ENCODE measurements at places on chromosomes 11 and 22. TPM values are rescaled to one million over a fixed set of nuclear protein-coding genes. Genes with fewer than 3 reads are reported as not detected.

- no peaks in the 10 kb centered on the region for H3K36me3 ChIP-seq
- no peak for DNase-seq
- H3K27me3 ChIP-seq: no peaks in the 10 kb centered on the region
- H3K27ac ChIP-seq: peak overlapping the region; percentile 77
- H3K4me3 ChIP-seq: peak overlapping the region; percentile 86
These were observed 1.3 kb downstream of the FAR1 start for GRCh38 chr11:13669544-13670488.

GRCh38 chr11:130318031-130318673 lies 3.4 kb upstream of the ZBTB44 start:
- peaks cover 12% of the 10 kb centered on the region for H3K4me1 ChIP-seq
- DNase-seq: no peak

DNA sequence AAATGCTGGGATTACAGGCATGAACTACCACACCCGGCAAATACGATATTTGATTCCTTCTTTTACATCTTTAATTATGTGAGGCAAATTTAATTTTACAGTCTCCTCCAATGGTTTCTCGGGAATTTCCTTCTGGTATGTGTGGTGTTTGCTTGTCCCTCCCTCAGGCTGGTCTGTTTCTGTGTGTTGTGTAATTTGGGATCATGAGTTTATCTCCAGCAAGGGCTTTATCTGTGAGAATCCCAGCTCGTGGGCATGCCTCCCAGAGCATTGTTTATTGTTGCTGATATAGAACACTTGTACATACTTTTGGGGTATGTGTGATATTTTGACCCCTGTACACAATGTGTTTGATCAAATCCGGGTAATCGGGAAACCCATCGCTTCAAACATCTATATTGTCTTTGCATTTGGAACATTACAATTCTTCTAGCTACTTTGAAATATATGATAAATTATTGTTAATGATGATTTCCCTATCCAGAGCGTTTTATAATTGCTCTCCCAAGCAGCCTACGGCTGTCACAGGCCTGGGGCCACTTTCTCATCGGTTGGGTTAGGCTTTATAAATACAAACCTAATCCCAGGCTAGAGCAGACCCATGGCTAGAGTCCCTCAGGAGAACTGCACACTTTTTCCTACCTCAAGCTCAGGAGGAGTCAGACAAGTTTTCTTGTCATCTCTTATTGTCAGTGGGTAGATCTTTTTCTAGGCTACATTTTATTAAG lies 15.0 kb upstream of the PRR5 start:
- no peaks in the 10 kb centered on the region for H3K36me3 ChIP-seq
- no peaks in the 10 kb centered on the region for H3K27me3 ChIP-seq
- no peaks in the 10 kb centered on the region for H3K4me1 ChIP-seq
- no peak for DNase-seq
- H3K4me3 ChIP-seq: no peak overlapping the region
- no peak overlapping the region for H3K27ac ChIP-seq

- H3K27ac ChIP-seq: no peak overlapping the region
- H3K4me3 ChIP-seq: no peak overlapping the region
- DNase-seq: no peak
- no peaks in the 10 kb centered on the region for H3K4me1 ChIP-seq
These were observed 32.4 kb downstream of the POU2F3 start for GRCh38 chr11:120272303-120272702.

- no peak overlapping the region for H3K4me3 ChIP-seq
- H3K36me3 ChIP-seq: no peaks in the 10 kb centered on the region
- H3K27ac ChIP-seq: no peak overlapping the region
- no peak for DNase-seq
- no peaks in the 10 kb centered on the region for H3K4me1 ChIP-seq
These were observed 288.7 kb upstream of the CTSC start for GRCh38 chr11:88626216-88626615.

GRCh38 chr11:95337972-95338429 lies 107.0 kb upstream of the SESN3 start:
- H3K27ac ChIP-seq: peak overlapping the region; percentile 64
- H3K27me3 ChIP-seq: no peaks in the 10 kb centered on the region
- DNase-seq: no peak
- H3K4me3 ChIP-seq: no peak overlapping the region
- no peaks in the 10 kb centered on the region for H3K36me3 ChIP-seq
- no peaks in the 10 kb centered on the region for H3K4me1 ChIP-seq

DNA sequence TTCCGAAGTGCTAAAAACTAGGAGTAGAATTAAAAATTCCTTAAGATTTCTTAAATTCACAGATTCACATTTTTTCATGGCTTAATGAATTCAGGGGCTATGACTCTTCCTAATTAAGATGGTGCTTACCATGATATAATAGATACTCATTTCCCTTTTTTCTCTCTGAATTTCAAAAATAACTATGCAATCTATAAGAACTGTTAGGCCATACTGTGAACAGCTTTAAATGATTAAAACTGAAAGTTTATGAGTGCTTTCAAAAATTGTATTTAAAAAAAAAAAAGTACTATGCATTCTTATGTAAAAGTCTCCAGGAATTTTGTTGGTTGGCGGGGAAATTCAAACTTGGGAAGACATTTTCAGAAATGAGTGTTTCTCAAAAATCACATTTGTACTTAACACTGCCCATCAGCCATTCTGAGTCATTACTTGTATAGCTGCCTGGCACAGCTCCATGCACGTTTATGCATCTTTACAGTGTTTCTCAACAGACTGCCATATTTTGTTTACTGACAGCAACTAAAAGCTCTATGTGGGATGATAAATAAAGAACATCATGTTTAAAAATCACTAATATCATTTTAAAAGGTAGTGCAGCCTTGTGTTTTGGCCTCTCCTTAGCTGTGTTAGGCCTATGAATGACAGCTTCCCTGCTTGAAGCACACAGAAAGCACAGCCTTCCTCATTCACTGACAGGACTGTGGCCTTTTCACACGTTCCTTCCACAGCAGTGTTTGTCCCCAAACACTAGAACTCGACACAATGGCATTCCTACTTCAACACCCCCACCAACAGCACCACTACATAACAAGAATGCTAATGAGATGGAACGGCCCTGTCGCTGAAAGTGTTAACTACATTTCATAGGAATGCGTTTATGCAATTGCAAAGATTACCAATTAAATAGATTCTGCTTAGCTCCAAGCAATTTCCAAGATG lies 131.4 kb downstream of the DCDC1 start:
- H3K36me3 ChIP-seq: no peaks in the 10 kb centered on the region
- no peak overlapping the region for H3K27ac ChIP-seq
- no peaks in the 10 kb centered on the region for H3K27me3 ChIP-seq
- H3K4me3 ChIP-seq: no peak overlapping the region

DNA sequence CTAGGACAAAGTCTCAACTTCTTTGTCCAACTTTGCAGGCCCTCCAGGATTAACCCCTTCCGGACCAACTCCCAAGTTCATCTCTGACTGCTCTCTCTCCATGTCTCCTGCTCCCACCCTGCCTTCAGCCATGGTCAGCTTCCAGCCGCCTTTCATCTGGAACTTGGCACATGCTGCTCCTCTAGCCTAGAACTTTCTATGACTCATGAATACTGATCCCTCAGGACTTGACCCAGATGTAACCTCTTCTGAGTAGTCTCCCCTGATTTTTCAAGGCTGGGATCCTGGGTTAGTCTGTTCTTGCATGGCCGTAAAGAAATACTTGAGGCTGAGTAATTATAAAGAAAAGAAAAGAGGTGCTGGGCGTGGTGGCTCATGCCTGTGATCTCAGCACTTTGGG lies 5.2 kb upstream of the SLC15A3 start:
- no peak overlapping the region for H3K27ac ChIP-seq
- no peaks in the 10 kb centered on the region for H3K36me3 ChIP-seq
- H3K27me3 ChIP-seq: no peaks in the 10 kb centered on the region

- no peaks in the 10 kb centered on the region for H3K4me1 ChIP-seq
- H3K27ac ChIP-seq: no peak overlapping the region
- DNase-seq: no peak
These were observed 571.2 kb downstream of the TBC1D22A start for GRCh38 chr22:47333625-47334024.

- no peak for DNase-seq
- no peak overlapping the region for H3K27ac ChIP-seq
- H3K4me3 ChIP-seq: no peak overlapping the region
- no peaks in the 10 kb centered on the region for H3K27me3 ChIP-seq
These were observed 16.6 kb downstream of the ARHGEF17 start for GRCh38 chr11:73324665-73325035.

GRCh38 chr11:67700548-67701262 lies 26.3 kb upstream of the ALDH3B2 start:
- H3K27me3 ChIP-seq: no peaks in the 10 kb centered on the region
- no peaks in the 10 kb centered on the region for H3K4me1 ChIP-seq
- no peaks in the 10 kb centered on the region for H3K36me3 ChIP-seq
- DNase-seq: no peak
- no peak overlapping the region for H3K27ac ChIP-seq
- no peak overlapping the region for H3K4me3 ChIP-seq

The GLB1L2 gene
- total RNA-seq: 6.8 TPM

The LIN7C gene
- total RNA-seq: 22.1 TPM

- no peaks in the 10 kb centered on the region for H3K27me3 ChIP-seq
- no peaks in the 10 kb centered on the region for H3K4me1 ChIP-seq
- no peak for DNase-seq
- H3K36me3 ChIP-seq: no peaks in the 10 kb centered on the region
- no peak overlapping the region for H3K27ac ChIP-seq
- H3K4me3 ChIP-seq: no peak overlapping the region
These were observed 47.8 kb downstream of the BTBD10 start for GRCh38 chr11:13415201-13415600.

- no peak overlapping the region for H3K27ac ChIP-seq
- no peak overlapping the region for H3K4me3 ChIP-seq
- DNase-seq: no peak
- no peaks in the 10 kb centered on the region for H3K27me3 ChIP-seq
These were observed 930.7 kb downstream of the BRD1 start for GRCh38 chr22:48896766-48897644.

Data from pancreas (tissue), 10 donors.